ENCODE measurements at places on chromosomes 13 and 19.

GRCh38 chr13:93797463-93797862, 570.9 kb downstream of the GPC6 start:
- DNase-seq, result no peak

DNA sequence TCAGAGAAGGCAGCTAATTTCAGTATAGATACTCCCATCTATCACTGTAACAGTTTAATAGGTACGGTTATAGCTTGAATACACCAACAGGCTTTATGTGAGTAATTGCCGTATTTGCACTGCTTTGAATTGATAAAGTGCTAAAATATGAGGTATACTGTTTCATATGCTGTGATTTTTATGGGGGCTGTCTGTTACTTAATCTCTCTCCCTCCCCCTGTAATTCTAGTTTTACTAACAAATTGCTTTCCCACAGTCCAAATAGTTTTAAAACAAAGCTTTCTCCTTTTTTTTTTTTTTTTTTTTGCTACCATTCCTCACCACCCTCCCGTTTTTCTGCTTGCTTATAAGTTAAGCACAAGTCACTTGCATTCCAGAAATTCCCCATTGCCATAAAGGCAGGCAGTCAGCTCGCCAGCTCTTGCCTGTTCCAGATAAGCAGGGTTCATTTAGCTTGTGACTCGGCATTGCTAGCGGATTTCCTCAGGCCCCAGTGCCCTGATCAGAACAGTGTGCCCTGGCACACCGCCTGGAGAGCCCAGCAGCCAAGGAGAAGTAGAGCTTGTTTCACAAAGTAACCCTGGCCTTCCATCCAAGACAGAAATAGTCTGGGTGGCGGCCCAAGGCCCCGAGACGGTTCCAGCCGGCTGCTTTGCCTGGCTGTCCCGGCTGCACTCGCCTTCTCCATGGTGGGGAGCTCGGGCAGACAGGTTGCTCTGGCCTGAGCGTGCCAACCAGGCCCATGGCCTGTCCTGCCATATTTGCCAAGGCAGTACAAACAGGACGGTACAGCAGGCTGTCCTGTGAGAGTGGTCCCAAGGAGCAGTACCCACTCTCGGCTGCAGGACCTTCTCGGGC, 43.5 kb upstream of the NPAS1 start:
- DNase-seq, result no peak

- DNase-seq, result no peak
Observed at GRCh38 chr13:74761801-74762757, 627.9 kb upstream of the KLF12 start.

DNA sequence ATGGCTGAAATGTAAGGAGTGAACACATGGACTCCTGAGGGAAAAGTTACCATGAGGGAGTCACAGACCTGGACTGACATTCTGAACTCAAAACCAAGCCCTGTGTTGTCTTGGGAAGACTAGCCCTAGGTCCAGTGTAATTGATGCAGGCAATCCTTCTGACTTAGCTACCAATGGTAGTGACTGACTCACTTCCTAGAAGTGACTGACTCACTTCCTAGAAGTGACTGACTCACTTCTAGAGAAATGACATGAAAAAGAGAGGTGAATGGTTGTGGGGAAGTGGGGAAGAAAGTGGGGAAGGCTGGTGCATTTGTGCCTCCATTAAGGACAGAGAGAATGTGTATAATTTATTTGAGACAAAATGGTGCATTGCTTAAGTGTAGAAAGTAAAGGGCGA, 49.9 kb downstream of the EDNRB start:
- DNase-seq, result no peak

GRCh38 chr19:28396287-28396831, 816.6 kb downstream of the UQCRFS1 start:
- no peak for DNase-seq

GRCh38 chr13:36436811-36437210, 4.5 kb downstream of the CCNA1 start:
- DNase-seq, result no peak

GRCh38 chr13:24512197-24512907, at the start of gene PARP4:
PARP4 (minus strand) TSS chr13:24512778; CDS start chr13:24503776, 9,002 bp downstream.
- DNase-seq, result peak; percentile 51

DNA sequence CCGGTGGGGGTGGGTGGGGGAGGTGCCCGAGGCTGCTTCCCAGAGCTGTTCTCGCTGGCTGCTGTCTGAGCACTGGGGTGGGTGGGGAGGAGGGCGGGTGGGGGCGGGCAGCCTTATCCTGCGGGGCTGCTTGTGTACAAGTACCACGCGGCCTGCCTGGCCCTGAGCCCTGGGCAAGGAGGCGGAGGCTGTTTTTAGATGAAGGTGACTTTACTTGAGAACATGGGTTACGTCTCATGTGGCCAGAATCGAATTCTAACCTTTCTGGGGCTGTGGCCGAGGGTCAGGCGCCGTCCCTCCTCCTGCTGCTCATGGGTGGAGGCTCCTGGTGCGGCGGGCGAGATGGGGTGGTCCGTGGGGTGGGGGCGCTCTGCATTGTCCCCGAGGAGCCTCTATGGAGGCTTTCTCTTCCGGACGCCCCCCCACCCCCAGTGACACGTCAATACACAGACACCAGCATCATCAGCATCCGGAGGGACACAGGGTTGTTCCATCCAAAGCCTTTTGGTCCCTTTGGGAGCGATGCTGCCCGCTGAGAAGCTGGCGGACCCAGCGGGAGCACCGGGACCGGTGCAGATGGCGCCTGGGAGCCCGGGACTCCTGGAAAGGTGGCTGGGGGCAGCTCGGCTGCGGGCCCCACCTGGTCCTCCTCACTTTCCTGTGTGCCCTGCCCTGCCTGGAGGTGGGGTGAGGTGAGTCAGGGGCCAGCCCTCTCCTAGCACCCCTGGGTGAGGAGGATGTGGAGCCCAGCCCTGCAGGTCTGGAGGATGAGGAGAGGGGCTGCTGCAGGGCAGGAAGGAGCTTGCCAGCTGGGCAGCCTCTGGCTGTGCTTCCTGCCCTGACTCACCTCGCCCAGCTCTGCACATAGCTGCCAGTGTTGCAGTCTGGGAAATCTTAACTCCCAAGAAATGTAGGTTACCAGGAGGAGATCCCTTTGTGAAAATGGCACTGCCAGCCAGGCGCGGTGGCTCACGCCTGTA, 3.4 kb downstream of the BSG start:
- no peak for DNase-seq

DNA sequence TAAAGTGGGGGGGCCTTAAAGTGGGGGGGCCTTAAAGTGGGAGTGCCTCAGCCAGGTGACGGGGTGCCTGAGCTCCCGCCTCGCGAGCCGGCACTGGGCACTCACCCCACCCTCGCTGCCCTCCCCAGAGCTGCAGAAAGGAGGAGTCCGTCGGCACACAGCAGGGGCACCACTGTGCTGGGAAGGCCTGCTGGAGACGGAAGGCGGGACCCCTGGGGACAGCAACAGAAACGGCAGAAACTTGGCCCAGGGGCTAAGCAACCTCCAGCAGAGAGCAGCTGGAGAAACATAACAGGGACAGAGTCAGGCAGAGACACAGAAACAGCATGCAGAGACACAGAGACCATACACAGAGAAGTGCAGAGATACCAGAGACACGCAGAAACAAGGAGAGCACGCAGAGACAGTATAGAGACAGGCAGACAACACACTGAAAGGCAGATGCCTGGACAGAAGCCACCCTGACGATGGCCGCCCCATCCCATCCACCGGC, 7.9 kb downstream of the CFD start:
- DNase-seq, result no peak

GRCh38 chr13:101398920-101399319, 17.4 kb downstream of the NALCN start:
- DNase-seq, result no peak

GRCh38 chr13:51318015-51318414, 21.5 kb upstream of the SERPINE3 start:
- DNase-seq, result no peak

GRCh38 chr19:53659292-53659691, 27.5 kb downstream of the DPRX start:
- no peak for DNase-seq

- DNase-seq, result no peak
Observed at GRCh38 chr19:23183251-23183650, 66.4 kb downstream of the ZNF730 start.

GRCh38 chr13:21033856-21034602, 27.4 kb downstream of the LATS2 start:
- DNase-seq, result no peak

DNA sequence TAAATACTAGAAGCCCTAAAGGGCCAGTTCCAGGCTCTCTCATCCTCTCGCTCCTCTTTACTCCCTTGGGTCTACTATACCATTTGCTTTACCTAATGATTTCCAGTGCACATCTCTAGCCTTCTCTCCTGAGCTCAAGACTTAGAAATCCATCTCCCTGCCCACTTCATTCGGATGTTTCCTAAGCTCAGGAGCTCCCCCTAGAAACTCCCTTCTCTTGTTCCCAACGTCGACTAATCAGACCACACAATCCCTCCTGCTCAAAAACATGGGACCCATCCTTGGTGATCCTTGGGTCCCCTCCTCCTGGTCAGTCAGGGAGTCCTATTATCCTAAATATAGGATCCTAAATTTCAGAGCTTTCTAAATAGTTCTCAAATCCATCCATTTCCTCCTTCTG, 21.1 kb upstream of the STK24 start:
- no peak for DNase-seq

GRCh38 chr13:42992764-42993122, 702 bp upstream of the EPSTI1 start:
- DNase-seq, result no peak

DNA sequence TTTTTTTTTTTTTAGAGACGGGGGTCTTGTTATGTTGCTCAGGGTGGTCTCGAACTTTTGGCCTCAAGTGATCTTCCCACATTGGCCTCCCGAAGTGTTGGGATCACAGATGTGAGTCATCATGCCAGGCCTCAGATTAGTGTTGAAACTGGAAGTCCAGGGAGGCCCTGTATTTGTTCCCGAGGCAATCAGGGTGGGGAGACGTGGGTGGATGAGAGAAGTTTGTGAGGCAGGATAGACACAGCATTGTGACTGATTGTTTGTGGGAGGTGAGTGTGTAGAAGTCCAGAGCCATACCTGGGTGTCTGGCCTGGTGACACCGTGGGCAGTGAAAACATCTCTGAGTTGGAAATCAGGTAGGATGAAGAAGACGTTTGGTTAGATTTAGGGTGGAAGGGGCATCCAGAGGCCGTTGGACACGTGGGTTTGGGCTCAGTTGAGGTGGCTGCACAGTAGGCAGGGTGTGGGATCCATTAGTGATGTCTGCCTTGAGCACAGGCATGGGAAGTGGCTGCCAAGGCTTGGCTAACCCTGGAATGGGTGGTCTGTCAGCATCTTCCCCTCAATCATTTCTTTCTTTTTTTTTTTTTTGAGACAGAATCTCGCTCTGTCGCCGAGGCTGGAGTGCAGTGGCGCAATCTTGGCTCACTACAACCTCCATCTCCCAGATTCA, 12.4 kb downstream of the RTN2 start:
- DNase-seq, result no peak

DNA sequence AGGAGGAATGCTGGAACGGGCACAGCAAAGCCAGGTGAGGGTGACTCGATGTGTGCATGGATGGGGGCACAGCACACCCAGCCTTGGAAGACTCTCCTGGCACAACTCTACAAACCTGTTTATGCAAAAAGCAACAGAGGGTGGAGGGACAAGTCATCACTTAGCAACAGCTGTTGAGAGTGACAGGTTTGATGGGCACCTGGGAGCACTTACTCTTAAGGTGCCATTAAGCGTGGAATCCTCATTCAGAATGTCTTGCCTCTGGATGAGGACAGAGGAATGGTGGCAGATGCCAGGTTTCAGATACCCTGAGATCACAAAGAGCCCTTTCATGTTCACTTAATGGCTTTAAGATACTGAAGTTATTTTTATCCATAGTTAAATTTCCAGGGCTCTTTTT, 97.0 kb downstream of the DCT start:
- DNase-seq, result no peak

- DNase-seq, result no peak
Observed at GRCh38 chr13:75715601-75716523, 79.7 kb downstream of the LMO7 start.

GRCh38 chr19:15180451-15181390, 20.1 kb downstream of the NOTCH3 start:
- DNase-seq, result no peak

DNA sequence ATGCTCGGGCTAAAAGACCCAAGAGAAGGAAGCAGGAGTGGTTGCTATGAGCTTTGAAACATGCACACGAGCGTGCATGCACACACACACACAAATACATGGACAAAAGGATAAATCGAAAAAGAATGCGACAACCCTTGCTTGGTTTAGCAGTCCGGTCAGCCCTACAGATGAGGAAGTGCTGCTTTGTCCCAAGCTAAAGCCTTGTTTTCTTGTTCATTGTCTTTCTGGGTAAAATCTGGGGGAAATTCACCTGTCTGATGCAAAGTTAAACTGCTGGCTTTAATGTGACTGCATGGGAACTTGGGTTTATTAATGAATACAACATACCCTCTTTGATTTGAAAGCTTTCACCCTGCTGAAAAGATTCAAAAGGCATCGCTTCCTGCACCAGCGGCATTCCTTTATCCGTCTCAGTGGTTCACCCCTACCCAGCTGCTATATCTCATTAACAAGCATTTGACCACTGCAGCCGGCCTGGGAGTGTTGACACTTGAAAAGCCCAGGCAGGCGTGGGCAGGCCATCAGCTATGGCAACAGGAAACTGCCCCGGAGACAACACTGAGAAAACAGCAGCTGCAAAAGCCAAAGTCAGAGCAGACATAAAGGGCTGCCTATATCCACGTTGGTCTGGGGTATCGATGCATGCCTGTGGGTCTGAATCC, 301.7 kb downstream of the NDFIP2 start:
- DNase-seq, result no peak

DNA sequence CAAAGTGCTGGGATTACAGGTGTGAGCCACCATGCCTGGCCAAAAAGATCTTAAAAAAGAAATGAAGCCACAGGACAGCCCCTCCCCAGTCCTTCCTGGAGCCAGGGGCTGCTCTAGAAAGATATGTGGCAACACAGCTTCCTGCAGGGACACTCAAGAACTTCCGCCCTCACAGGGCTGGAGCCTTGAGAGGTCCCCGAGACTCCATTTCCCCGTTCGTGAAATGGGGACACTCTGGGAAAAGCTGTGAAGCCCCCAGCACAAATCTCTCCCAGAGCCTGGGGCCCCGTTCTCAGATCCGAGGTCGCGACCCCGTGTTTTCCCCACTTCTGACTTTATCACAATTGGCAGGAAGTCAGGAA, 2.5 kb upstream of the GPX4 start:
- DNase-seq, result no peak

DNA sequence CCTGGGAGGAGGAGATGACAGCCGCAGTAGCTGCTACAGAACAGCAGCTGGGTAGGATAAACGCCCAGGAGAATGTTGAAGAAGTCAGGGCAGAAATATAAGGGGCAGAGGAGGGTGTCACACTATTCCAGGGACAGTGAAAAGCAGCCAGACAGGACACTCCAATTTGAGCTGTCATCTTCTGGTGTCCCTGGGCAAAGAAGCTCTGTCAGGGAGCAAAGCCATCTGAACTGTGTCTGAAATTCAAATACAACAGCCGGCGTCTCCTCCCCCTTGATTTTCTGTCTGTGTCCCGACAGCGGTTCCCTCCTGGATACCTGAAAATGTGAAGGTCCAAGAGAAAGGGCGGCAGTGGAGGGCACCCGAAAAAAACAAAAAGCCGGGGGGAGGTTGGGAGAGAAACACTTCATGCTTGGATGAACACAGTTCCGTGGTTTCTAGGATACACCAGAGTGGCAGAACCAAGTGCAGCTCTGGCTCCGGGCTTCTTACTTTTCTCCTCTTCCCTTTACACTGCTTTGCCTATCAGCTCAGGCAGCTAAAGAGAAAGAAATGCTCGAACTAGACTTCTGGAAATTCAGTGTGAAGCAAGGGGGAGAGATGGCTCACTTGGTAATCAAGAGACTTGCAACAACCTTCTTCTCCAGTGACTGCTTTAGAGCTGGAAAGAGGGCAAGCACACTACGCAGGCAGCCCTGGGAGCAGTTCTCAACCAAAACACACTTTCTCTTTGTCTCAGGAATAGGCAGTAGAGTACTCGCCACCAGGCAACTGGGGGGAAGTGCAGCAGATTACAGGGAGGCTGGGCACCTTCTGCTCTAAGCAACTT, 465.6 kb downstream of the ITGBL1 start:
- DNase-seq, result no peak

Measured in effector CD8-positive, alpha-beta T cell (primary cell).